ENCODE measurements at places on chromosomes 6 and 20.

GRCh38 chr20:1123666-1124065 lies 5.3 kb downstream of the PSMF1 start:
- no peak for DNase-seq

- DNase-seq, result no peak
Observed at GRCh38 chr20:44247131-44247571, at the start of gene GDAP1L1. Gene GDAP1L1, plus strand, starts transcription at chr20:44247308. Its CDS starts 27 bp downstream, at chr20:44247335.

- DNase-seq, result no peak
Observed at GRCh38 chr6:121430514-121431460, 4.7 kb upstream of the GJA1 start.

DNA sequence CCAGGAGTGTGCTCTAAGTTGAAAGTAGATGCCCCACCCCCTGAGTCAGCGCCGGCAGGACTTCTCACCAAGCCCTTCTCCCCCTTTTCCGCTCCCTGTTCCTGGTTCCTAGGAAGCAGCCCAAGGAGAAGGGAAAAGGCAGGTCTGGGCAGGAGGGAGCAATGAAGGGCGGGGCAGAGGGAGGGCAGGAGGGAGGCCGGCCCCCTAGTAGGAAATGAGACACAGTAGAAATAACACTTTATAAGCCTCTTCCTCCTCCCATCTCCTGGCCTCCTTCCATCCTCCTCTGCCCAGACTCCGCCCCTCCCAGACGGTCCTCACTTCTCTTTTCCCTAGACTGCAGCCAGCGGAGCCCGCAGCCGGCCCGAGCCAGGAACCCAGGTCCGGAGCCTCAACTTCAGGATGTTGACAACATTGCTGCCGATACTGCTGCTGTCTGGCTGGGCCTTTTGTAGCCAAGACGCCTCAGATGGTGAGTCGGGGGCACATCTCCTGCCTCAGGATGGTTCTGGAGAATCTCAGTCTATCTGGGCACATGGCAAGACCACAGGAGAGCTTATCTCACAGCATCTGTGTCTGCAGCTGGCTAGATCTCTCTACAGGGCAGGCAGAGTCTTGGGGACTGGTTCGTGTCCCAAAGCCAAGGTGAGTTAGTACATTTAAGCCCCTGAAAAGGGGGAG lies at the start of gene PROCR:
TSS of gene PROCR (plus strand) at position 320 of the 681 bp plus-strand sequence. CDS start at position 403, 83 bp downstream.
- DNase-seq, result no peak
